Stimulated activated CD4-positive, alpha-beta T cell treated with anti-CD3 and anti-CD28 coated beads, Interleukin-1b, Interleukin-23, amount 100 ng/mL, for 1 hour (primary cell): ENCODE measurements at places on chromosomes 5 and 9.

- DNase-seq: no peak
Observed at GRCh38 chr9:128093011-128093410, 25.0 kb downstream of the SLC25A25 start.

- no peak for DNase-seq
Observed at GRCh38 chr9:117718085-117718484, 13.9 kb downstream of the TLR4 start.

DNA sequence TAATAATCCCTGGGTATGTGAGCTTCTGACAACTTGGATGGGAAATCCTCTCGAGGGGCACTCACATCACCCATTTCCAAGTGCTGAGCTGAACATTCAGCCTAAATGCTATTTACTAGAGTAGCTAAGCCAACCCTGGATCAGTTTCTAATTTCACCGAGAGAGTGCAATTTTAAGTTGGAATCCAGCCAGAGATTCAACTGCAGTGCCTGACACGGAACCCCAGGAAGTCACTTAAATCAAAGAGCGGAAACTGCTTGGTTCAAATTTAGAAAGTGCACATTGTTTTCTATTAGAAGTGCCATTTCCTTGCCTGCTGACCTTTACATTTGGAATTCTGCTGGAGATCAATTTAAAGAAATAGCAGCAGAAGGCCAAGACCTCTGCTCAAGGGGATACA is 8.8 kb downstream of the SPRY4 start:
- no peak for DNase-seq

- DNase-seq: no peak
Observed at GRCh38 chr5:172442592-172442991, 11.7 kb downstream of the SH3PXD2B start.

GRCh38 chr9:109934136-109934856 is 154.3 kb downstream of the PALM2AKAP2 start:
- no peak for DNase-seq

DNA sequence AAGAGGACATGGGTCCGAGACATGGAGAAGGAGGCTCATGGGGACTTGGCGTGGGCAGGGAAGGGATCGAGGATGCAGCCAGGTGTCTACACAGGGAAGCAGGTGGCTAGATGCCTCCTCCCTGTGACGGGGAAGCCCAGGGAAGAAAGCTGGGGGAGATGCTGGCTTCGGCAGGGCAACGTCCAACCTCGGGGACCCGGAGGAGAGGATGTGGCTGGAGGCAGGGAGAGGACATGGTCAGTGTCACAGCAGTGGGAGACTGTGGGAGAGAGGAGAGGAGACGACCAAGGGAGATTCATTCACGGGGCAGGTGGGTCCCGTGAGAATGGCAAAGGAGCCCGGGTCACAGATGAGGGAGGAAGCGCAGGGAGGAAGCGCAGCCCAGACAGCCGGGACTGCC is 73.2 kb upstream of the PHYKPL start:
- no peak for DNase-seq

GRCh38 chr5:32323741-32324140 is 11.0 kb upstream of the MTMR12 start:
- no peak for DNase-seq

GRCh38 chr5:149735066-149735465 is 5.0 kb downstream of the PPARGC1B start:
- no peak for DNase-seq

DNA sequence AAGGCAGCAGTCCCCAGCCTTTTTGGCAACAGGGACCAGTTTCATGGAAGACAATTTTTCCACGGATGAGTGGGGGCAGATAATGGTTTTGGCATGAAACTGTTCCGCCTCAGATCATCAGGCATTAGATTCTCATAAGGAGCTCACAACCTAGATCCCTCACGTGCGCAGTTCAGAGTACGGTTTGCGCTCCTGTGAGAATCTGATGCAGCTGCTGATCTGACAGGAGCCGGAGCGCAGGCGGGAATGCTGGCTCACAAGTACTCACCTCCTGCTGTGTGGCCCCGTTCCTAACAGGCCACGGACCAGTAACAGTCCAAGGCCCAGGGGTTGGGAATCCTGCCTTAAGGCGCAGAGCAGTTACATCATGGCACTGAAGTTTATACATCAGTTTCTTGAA is 3.3 kb upstream of the BRD3 start:
- no peak for DNase-seq

DNA sequence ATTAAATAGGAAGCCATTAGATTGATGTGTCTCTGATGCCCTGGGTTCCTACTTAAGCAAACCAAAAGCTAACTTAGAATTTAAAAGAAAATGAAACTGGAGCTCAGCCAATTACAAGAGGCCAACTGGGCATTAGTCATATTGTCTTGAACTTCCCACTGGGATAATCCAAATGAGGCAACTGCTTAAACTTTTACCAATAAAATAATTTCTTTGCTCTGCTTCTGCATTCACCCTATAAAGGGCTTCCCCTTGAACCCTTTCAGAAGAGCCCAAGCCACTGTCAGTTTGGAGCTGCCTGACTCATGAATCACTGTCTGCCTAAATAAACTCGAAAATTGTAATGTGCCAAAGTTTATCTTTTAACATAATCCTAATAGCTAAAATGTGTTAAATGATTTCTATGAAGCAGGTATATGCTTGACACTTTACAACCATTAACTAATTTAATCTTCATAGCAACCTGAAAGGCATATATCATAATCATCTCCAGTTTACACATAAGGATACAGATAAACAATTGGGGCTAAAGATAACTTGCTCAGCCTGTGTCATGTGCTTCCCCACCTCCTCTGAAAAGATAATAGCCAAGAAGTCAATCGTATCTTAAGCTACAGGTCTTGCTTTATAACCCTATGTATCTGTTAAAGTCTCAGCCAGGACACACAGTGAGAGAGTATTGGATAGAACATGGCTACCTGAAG is 11.5 kb downstream of the GPR150 start:
- DNase-seq: no peak

DNA sequence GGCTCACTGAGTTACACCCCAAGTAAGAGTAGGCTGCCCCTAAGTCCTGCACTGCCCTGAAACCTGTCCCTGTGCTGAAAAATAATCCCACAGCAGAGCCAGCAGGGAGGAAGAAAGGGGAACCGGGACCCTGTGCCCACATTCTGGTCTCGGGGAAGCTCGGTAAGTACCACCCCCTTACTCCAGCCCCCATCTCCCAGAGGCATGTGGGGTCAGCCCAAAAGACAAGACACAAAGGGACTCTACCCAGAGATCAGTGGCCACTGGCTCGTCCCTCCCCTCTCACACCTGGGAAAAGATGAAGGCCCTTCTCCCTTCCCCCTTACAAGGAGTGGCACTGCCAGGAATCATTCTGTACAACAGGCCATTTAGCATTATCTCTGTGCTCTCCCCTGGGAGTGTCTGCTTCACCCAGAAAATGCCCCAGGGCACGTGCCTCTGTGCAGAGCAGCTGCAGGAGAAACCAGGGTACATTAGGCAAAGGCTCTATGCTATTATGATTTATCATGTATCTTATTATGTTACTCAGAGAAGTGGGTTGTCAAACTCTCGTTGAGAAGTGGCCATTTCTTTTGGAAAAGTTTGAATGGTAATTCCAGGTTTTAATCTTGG is 71.3 kb downstream of the NDFIP1 start:
- no peak for DNase-seq

DNA sequence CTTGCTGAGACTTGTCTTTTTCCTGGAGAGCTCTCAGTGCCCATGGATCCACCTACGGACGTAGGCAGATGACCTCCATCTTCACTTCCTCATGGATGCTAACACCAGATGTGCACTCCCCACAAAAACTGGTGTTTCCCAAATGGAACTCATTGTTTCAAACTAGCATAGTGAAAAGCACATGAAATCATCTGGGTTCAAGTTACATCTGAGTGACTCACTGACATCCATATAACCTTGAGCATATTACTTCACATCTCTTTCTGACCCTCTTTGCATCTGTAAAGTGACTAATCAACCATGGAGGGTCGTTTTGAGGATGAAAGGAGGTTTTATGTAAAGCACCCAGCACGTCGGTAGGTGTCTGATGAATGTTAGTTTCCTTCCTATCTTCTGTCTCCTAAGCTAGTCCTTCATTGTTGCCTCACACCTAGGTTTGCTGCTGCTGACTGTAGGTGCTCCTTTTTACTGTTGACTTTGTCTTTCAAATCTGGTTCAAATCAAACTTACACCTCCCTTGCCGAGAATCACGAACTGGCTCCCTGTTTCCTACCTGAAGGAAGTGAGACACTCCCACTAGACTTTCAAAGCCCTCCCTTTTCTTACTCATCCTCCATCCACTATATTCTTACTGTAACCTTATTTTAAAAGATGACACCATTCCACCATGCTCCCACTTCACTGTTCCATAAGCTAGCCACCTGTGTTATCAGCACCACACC is 10.3 kb downstream of the OCLN start:
- DNase-seq: no peak

DNA sequence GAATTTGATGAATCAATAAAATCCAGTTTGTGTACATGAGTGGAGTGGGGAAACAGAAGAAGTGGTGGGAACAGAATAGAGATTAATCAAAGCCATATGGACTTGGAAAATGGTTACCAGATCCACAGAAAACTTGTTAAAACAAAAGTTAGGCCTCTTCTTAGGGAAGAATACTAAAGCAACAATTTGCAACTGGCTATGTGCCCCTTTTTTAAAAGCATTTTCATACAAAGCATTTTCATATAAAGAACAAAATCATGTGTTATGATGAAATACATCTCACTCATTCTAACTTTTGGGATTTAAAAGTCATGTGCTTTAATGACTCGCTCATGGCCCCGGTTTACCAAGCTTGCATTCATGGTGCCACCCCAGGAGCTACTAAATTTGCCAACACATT is 276.9 kb downstream of the EFNA5 start:
- no peak for DNase-seq

DNA sequence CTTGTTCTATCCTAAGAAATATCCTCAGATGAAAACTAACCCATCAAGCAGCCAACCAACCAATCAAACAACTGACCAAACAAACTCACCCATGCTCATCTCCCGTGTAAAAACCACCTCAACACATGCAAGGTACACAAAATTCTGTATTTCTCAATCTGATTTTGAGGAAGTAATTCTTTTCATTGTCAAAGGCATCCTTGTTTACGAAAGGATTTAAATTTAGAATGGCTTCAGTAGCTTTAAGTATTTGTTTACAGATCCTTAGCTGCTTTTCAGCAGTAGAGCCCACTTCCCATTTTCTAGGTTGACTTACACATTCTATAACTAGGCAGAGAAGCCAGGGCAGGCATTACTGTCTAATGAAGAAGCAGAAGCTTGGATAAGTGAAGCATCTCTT is 78.6 kb downstream of the NTRK2 start:
- DNase-seq: no peak

DNA sequence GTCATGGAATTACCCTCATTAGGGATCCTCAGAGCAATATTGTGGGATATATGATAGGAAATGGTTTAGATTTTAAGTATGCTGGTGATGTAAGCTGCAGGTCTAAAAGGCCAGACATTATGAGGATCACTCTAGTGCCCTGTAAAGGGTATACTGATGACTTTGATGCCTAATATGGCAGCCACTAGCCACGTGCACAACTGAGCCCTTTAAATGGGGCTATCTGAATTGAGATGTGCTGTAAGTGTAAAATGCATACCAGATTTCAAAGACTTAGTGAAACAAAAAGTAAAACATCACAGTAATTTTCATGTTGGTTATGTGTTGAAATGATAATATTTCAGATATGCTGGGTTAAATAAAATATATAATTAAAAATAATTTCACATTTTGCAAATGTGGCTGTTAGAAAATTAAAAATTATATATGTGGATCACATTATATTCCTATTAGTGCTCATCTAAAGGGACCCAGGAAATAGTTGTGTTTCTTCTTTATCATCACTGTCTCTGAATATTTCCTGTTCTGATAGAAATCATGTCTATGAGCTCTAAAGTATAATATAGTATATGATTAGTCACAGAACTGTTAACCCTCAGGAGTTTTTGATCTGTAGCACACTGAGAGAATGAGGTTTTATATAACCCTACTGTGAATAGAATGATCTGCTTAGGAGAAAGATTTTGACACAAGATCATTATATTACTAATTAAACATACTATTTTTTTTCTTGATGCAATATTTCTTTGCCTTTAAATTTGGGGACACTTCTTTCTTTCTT is 50.1 kb downstream of the OSTF1 start:
- no peak for DNase-seq
